Ascending aorta (tissue), 2 donors: ENCODE measurements at places on chromosomes 5 and 9. TPM values are rescaled to one million over a fixed set of nuclear protein-coding genes. Genes with fewer than 3 reads are reported as not detected.

- no peaks in the 10 kb centered on the region for H3K27me3 ChIP-seq
- no peak overlapping the region for H3K4me3 ChIP-seq
- H3K27ac ChIP-seq = no peak overlapping the region
- no peak for DNase-seq
Measured at GRCh38 chr9:113176803-113177202, 26.0 kb downstream of the SLC31A2 start.

Gene REEP2
- total RNA-seq = 3.5 TPM

- no peaks in the 10 kb centered on the region for H3K27me3 ChIP-seq
- H3K4me3 ChIP-seq = no peak overlapping the region
- DNase-seq = no peak
- H3K36me3 ChIP-seq = no peaks in the 10 kb centered on the region
- no peak overlapping the region for H3K27ac ChIP-seq
Measured at GRCh38 chr5:82664732-82665131, 386.6 kb upstream of the RPS23 start.

Gene INSL4
- not detected for total RNA-seq

Gene CCL21
- total RNA-seq = 7.9 TPM

GRCh38 chr5:177093803-177094202 is 7.1 kb downstream of the FGFR4 start:
- H3K27me3 ChIP-seq = no peaks in the 10 kb centered on the region
- H3K36me3 ChIP-seq = no peaks in the 10 kb centered on the region
- no peak overlapping the region for H3K4me3 ChIP-seq
- H3K27ac ChIP-seq = no peak overlapping the region

DNA sequence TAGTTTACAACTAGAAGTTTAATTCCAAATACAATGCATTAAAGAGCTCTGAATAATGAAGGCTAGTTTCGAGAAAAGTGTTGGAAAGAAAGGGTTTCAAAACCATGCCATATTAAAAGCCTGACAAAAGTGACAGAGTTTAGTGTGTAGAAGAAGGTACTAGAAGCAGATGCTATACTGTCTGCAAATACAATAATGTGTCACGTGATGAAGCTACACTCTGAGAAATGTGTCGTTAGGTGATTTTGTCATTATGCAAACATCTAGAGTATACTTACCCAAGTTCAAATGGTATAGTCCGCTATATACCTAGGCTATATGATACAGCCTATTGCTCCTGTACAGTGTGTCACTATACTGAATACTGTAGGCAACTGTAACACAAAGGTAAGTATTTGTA is 494.1 kb downstream of the TLE1 start:
- H3K27me3 ChIP-seq = no peaks in the 10 kb centered on the region
- H3K4me3 ChIP-seq = no peak overlapping the region
- H3K36me3 ChIP-seq = no peaks in the 10 kb centered on the region
- H3K27ac ChIP-seq = no peak overlapping the region
- no peaks in the 10 kb centered on the region for H3K4me1 ChIP-seq

- no peak for DNase-seq
- H3K36me3 ChIP-seq = no peaks in the 10 kb centered on the region
- no peak overlapping the region for H3K4me3 ChIP-seq
- H3K27me3 ChIP-seq = no peaks in the 10 kb centered on the region
Measured at GRCh38 chr9:24118190-24118589, 292.1 kb upstream of the ELAVL2 start.

Gene ECSCR
- total RNA-seq = 51.6 TPM

Gene PCDHB7
- 7.6 TPM for total RNA-seq

DNA sequence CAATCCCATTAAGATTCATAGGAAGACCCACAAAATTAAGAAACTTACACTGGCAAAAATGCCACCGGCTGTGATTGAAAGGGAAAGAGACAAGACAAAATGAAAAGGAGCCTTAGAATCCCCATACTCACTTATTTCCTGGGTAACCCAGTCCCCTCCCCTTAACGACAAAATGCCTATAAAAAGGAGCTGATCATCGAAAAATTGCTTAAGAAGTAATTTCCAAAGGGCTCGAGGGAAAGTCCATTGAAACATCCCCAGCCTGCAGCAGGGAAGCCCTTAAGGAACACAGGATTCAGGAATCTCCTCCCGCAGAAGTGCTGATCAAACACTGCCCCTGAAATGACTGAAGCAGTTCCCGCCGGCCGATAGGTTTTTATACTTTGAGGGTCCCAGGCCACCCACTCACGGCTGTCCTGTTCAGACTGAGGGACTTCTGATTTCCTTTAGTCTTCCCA is 677 bp upstream of the ZNF79 start:
- H3K27ac ChIP-seq = peak overlapping the region; percentile 91
- H3K36me3 ChIP-seq = peaks cover 7% of the 10 kb centered on the region
- H3K4me3 ChIP-seq = peak overlapping the region; percentile 86
- H3K4me1 ChIP-seq = peaks cover 28% of the 10 kb centered on the region
- no peak for DNase-seq
- H3K27me3 ChIP-seq = no peaks in the 10 kb centered on the region

Gene OR4F3
- not detected for total RNA-seq

Gene ARL14EPL
- not detected for total RNA-seq

- no peaks in the 10 kb centered on the region for H3K4me1 ChIP-seq
- no peak overlapping the region for H3K4me3 ChIP-seq
- no peak for DNase-seq
- H3K27me3 ChIP-seq = no peaks in the 10 kb centered on the region
- H3K27ac ChIP-seq = no peak overlapping the region
Measured at GRCh38 chr5:111997308-111997707, 240.3 kb upstream of the NREP start.

- peak; percentile 97 for DNase-seq
- no peaks in the 10 kb centered on the region for H3K27me3 ChIP-seq
- peak overlapping the region; percentile 97 for H3K27ac ChIP-seq
- peaks cover 79% of the 10 kb centered on the region for H3K4me1 ChIP-seq
- H3K36me3 ChIP-seq = no peaks in the 10 kb centered on the region
Measured at GRCh38 chr9:120935383-120935857, 8.8 kb upstream of the TRAF1 start.

Gene TMEM8B
- 37.3 TPM for total RNA-seq

DNA sequence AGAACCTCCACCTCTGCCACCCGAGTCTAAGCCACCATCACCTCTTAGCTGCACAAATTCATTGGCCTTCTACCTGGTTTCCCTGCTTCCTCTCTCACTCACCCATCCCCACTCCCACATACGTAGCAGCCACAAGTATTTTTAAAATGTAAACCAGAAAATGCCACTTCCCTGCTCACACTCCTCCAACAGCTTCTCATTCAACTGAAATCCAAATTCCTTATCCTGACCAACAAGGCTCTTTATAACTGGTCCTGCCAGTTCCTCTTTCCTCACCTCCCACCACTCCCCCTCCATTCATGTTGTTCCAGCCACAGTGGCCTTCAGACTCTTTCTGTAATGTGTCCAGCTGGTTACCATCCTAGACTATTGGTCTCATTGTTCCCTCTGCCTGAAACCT is 25.0 kb upstream of the PALM2AKAP2 start:
- H3K27me3 ChIP-seq = no peaks in the 10 kb centered on the region
- no peak overlapping the region for H3K27ac ChIP-seq
- DNase-seq = no peak
- no peaks in the 10 kb centered on the region for H3K4me1 ChIP-seq
- H3K4me3 ChIP-seq = no peak overlapping the region

GRCh38 chr5:153959134-153959957 is 79.4 kb downstream of the FAM114A2 start:
- peak overlapping the region; percentile 47 for H3K27ac ChIP-seq
- DNase-seq = no peak
- no peaks in the 10 kb centered on the region for H3K27me3 ChIP-seq
- H3K4me1 ChIP-seq = peaks cover 11% of the 10 kb centered on the region
- H3K36me3 ChIP-seq = no peaks in the 10 kb centered on the region

DNA sequence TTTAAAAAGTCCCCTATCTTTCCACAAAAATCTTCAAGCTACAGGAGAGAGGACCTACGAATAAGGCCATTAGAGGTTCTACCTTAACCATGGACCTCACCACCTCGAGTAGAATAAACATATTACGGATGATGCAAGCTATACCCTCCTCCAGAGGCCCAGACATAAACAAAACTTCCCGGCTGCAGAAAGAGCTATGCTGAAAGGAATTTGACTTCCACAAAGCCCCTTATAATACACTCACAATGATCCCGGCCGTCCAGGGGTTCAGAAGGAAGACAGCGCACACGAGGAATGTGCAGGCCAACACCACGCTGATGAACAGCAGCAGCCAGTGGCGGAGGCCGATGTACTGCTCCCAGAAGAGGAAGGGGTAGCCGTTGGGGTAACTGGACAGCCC is 59.0 kb downstream of the PTCH1 start:
- H3K36me3 ChIP-seq = peaks cover 84% of the 10 kb centered on the region
- no peaks in the 10 kb centered on the region for H3K27me3 ChIP-seq

DNA sequence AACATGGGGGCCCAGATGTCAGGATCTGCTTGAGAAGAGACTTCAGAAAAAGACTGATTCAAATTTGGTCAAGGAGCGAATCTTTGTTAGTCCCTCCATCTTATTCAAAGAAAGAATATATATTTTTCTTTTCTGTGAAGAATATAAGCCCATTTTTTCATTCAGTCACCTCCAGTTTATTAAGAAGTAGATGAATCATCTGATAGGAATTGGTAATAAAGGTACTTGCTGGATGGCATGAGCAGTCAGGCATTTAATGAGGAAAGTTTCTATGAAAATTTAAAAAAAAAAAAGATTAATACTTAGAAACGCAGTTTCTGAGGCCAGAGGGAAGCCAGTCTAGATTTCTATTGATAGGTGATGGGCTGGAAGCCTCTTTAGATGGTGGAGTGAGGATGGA is 373.1 kb upstream of the SMC2 start:
- DNase-seq = no peak
- H3K27ac ChIP-seq = no peak overlapping the region
- no peak overlapping the region for H3K4me3 ChIP-seq
- H3K4me1 ChIP-seq = no peaks in the 10 kb centered on the region

DNA sequence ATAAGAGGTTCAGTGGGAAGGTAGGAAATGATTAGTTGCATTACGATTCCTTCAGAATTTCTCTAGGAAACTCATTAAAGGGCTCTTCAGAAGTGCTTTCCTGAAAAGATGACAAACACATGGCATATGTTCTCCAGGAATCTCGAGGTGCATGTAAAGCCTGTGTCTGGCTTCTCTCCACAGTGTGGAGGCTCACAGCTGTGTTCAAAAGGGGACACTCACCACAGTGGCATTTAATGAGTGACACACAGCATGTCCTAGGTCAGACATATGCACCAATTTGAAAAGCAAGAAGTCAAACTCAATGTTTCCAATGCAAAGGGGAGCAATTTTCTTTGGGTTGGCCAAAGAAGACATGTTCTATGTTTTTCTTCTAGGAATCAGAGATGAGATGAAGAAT is 976.9 kb downstream of the MAT2B start:
- H3K27me3 ChIP-seq = no peaks in the 10 kb centered on the region
- no peaks in the 10 kb centered on the region for H3K36me3 ChIP-seq
- no peak for DNase-seq
- no peak overlapping the region for H3K4me3 ChIP-seq

DNA sequence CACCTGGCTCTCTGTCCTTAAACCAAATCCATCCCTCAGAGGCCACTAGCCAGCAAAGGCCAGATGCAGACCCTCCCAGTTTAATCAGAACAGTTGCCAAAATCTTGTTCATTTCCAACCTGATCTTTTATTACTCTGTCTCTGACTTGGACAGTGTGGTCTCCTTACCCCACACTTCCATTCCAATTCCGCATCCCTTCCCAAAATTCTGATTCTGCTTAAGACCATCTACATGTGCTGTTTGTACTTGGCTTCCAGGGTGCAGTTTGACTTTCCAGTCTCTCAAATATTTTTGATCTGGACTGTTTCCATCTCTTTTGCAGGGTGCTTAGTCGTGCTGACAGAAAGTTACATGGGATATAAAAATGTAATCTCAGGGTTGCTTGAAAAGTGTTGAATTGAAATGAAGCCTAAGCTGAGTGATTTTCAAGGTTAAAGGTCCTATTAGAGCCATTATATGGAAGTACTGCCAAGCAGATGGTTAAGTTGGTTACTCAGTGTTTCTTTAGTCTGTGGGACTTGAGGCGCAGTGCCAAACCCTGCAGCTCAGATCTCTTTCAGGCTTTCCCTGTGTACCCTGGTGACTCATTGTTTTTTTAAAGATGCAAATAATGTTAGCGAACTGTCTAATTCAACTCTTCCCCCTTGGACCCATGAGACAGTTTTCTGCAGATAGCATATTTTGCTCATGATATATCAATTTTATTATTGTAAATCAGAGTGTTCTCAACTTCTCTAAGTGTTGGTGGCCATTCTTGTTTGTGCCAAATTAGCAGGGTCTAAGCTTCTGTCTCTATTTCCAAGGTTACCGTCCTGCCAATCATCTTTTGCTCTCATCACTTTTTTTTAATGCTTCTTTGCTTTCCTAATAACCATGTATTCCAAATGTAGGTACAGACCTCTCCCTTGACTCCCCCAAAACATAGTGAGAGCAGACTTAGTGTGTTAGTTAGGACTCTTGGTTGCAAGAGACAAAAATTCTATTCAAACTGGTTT is 18.2 kb upstream of the DCP2 start:
- DNase-seq = peak; percentile 76
- no peak overlapping the region for H3K4me3 ChIP-seq
- no peaks in the 10 kb centered on the region for H3K27me3 ChIP-seq

DNA sequence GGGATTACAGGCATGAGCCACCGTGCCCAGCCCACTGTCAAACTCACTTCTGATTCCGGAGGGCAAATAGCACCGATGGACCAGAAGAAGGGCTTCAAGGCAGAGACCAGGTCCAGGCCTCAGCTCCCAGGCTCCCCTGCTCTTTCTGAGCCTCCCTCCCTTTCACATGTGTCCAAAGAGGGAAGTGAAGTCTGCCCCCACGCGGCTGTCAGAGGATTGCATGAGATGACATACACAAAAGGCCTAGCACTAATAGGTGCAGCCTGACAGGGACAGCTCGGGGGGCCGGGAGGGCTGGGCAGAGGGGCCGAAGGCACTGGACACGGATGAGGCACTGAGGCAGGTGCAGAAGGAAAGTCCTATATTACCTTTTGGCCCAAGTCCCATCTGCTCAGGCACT is 16.1 kb downstream of the FBP1 start:
- H3K36me3 ChIP-seq = no peaks in the 10 kb centered on the region
- no peak overlapping the region for H3K4me3 ChIP-seq
- H3K4me1 ChIP-seq = no peaks in the 10 kb centered on the region
- no peaks in the 10 kb centered on the region for H3K27me3 ChIP-seq
- DNase-seq = no peak
- no peak overlapping the region for H3K27ac ChIP-seq

- no peaks in the 10 kb centered on the region for H3K4me1 ChIP-seq
- no peak overlapping the region for H3K4me3 ChIP-seq
- no peak for DNase-seq
- no peaks in the 10 kb centered on the region for H3K27me3 ChIP-seq
- H3K27ac ChIP-seq = no peak overlapping the region
Measured at GRCh38 chr5:153153086-153153485, 337.4 kb upstream of the GRIA1 start.

Gene LCP2
- 9.3 TPM for total RNA-seq

Gene RFESD
- not detected for total RNA-seq
